ENCODE measurements at places on chromosomes 5 and 9.

- no peak for DNase-seq
These were observed 40.9 kb upstream of the GLDC start for GRCh38 chr9:6686396-6686795.

GRCh38 chr9:134682026-134682425 is 40.4 kb downstream of the COL5A1 start:
- no peak for DNase-seq

- no peak for DNase-seq
These were observed 224.1 kb upstream of the RASEF start for GRCh38 chr9:83287021-83287420.

GRCh38 chr5:137115152-137115551 is 384.0 kb downstream of the SPOCK1 start:
- DNase-seq, result no peak

DNA sequence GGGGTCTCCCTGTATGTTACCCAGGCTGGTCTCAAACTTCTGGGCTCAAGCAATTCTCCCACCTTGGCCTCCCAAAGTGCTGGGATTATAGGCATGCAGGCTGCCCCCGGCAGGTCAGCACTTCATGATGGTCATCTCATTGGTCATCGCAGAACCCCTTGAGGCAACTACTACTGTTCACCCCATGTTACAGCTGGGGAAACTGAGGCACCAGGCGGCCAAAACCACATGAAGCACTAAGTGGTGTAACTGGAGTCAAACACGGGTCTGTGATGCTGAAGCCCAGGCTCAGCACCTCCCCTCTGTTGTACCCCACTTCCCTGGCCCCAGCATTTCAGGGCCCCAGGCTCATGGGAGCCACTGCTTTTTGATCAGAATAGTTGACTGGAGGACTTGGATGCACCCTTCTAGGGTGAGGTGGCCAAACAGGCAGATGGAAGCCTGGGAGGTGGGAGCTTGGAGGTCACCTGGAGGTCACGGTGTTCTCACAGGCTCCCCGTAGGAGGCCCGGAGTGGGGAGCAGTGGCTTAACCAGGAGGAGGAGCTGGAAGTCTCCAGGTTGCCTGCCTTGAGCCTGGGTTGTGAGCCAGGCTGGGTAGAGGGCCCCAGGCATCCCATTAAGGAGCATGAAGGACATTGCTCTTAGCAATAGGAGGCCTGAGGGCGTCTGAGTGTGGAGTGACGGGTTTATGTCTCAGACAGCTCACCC is 57.3 kb upstream of the RPL26L1 start:
- DNase-seq, result no peak

DNA sequence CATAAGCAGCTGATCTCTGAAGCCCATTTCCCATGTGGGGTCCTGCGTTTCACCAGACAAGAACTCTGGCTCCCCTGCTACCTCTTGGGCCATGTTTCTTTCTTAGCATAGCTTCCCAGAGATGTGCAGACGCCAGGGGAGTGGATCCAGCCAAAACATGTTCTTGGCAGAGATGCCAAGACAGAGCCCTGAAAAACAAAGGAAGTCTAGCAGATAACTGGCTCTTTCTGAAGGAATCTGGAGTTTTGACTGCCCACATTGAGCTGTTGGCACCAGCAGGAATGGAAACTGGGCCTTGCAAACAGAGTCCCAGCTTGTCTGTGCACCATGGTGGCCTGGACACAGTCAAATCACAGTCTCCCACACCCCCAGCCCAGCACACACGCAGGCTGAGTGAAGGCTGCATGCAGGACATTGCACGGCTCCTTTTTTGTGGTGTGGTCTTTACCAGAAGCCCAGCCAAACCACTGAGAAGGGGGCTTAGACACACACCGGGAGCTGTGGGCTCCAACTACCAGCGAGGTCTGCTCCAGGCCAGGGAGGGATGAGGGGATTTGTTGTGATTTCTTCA is 114.7 kb downstream of the SNX18 start:
- DNase-seq, result no peak

- no peak for DNase-seq
These were observed 212.2 kb upstream of the MVB12B start for GRCh38 chr9:126114409-126114760.

DNA sequence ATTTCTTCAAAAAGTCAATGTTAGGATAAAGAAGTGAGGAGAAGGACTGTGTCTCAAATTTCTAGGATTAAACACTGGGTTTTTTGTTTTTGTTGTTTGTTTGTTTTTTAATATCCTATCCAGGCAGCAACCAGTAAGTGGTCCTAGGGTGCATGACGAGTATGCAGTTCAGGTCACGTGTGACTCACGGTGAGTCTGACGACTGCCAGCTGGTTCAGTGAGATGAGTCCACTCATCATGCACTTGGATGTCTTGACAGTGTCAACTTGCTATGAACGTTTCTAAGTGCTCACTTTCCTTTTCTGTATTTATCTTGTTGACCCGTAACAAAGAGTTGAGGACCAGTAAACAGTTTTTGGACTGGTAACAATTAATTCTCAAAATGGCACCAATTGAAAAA is 32.7 kb downstream of the ATG10 start:
- DNase-seq, result no peak

DNA sequence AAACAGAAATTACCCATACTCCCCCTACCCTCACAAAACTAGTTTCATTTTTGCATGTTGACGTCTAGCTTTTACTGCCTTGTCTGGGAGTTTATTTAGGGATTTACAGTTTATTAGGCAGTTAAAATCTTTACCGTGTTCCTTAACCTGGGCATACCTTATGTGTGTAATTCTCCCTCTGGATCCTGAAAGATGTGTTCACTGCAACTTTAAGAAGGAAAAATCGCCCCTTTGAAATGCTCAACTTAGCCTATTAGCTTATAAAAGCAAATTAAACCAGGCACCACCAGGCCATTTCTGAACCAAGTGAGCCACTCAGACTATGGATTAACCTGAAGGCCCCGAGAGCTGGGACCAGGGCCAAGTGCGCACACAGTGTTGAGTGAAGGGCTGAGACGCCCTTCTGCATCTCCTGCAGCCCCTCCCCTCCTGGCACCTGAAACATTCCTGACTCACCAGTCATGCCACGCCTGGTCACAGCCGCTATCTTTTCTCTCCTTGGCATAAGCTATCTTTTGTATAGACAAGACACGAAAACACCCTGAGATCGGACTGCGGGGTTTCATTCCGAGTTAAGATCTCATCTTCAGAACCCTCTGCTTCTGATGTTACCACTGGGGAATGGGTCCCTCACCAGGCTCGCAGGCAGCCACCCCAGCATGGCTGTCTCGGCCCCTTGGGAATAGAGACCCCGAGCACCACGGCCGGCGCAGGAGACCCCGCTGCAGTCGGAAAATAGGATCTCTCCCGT is 111.9 kb downstream of the ROR2 start:
- no peak for DNase-seq

- no peak for DNase-seq
These were observed 130.1 kb downstream of the C5orf15 start for GRCh38 chr5:133838286-133838685.

GRCh38 chr5:6197427-6197826 is 180.9 kb downstream of the MED10 start:
- no peak for DNase-seq

GRCh38 chr5:111784491-111785181 is 27.6 kb upstream of the NREP start:
- DNase-seq, result no peak

DNA sequence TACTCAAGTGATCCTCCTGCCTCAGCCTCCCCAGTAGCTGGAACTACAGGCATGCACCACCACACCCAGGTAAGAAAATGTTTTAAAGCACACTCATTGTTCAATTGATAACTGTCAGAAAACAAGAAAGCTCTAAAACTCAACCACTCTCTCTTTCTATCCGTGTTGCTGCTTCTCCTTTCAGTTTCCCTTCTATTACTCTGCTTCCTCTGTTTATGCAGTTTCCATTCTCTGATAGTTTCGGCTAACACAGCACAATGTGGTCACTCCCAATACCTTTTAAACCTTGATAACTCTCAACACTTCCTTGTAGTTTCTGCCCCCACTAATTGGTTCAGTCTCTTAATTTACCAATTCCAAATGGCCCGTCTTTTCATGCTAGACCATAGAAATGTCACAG is 59.2 kb upstream of the NR4A3 start:
- no peak for DNase-seq

DNA sequence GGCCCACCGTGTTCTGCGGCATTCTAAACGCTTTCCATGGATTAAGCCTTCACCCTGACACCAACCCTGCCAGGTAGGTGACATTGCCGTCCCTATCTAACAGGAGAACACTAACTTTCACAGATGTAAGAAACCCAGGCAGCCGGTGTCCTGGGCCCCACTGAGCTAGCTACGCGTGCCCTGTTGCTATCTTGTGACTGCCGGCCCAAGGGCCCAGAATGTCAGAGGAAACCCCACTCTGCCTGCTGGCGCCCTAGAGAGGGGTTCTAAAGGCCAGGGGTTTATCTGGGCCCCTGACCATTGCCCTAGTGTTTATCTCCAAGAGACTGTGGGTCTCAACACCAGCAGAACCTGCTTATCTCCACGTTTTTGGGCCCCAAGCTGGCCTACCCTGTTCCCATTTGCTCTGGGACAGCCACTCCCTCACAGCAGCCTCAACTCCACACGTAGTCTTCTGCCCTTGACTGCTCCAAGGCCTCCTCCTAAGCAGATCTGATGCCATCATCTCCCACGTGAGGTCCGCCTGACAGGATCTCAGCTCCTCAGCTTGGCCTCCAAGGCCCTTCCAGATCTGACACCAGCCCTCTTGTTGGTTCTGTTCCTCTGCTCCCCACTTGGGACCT is 18.1 kb upstream of the ZBTB34 start:
- no peak for DNase-seq

GRCh38 chr5:94893412-94894135 is 275.1 kb downstream of the SLF1 start:
- DNase-seq, result peak; percentile 50

GRCh38 chr9:87075537-87075936 is 128.2 kb upstream of the GAS1 start:
- DNase-seq, result no peak

DNA sequence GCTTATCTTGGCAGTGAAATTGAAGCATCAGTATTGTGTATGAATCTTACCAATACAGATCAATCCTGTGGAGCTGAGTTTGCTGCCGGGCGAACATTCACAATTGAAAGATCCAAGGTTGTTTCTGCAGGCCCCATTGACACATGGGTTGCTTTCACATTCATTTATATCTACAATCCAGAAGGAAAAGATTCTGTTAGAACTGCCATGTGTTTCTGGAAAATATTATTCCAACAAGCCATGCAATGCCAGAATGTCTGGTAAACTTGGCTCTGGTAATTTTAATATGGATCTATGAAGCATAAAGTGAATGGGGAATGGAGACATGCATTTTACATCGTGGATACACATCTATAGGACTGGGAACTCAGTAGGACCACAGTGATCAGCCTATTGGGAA is 180.8 kb downstream of the FBN2 start:
- no peak for DNase-seq

DNA sequence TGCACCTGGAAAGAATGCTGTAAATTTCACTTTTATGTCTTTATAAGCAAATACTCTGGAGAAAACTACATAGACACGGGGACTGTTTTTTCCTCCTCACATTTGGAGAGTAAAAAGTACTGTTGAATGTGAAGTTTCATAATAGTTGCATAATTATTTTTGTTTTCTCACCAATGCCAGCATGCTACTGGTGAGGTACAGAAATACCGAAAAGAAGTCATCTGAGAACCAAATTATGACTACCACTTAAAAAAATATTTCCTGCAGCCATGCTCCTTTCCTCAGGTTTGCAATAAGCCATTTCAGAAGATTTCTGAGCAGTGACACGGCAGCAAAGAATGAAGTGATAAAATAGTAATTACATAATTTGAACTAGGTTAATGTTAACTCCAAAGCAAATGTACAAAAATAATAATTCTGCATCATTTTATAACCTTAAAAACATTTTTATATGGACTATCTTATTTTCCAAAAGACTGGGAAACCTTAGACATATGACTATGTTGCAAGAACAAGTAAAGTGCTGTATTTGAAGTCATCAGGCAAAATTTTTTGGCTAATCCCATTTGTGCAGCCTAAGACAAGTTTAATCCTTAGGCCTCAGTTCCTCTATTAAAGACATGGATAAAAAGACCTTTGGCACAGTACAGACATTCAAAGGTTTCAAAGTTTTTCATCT is 144.7 kb downstream of the PCSK1 start:
- no peak for DNase-seq

DNA sequence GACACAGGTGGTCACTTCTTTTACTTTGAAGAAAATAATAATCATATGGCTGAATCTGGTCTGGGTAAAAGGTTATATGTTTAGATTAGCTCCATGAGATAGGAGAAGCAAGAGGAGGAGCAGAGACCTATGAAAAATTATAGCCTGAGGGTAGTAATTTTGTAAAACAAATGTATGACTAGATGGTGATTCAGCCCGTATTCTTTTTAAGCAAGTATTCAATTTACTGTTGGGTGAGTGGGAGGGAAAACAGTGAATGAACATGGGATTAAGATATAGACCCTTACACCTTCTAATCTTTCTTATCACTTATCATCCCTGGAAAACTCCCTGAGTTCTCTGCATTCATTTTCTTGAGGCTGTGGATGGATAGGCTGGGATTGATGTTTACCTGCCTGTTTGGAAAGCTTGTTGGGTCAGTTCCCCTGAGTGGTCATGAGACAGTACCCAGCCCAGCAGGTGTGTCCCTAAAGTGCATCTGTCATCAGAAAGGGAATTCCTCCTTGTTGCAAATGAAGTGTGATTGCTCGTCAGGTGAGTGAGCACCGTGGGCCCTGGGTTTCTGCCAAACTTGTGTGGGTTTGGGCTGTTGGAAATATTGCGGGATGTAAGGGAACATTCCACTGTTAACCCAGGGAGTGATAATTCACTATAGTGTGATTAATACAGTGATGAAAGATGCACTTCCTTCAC is 101.2 kb upstream of the GDNF start:
- DNase-seq, result no peak

DNA sequence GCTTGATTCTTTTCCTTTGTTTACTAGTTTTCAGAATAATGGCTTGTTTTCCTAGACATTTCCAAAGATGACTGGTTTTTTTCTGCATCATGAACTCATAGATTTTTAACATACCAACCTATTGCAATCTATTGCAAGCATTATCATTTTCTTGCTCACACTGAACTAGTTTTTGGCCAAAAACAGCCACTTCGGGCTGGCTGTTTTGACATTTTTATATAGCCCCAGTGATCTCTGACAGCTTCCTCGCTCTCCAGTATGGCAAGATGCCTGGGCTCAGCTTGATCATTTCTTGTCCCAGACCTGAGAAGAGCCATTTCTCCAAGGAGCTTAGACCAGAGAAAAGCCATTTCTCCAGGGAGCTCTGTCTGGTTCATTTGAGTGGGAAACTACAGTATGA is 94.3 kb upstream of the MAMDC2 start:
- no peak for DNase-seq
